ENCODE measurements at places on chromosomes 7 and 10.

DNA sequence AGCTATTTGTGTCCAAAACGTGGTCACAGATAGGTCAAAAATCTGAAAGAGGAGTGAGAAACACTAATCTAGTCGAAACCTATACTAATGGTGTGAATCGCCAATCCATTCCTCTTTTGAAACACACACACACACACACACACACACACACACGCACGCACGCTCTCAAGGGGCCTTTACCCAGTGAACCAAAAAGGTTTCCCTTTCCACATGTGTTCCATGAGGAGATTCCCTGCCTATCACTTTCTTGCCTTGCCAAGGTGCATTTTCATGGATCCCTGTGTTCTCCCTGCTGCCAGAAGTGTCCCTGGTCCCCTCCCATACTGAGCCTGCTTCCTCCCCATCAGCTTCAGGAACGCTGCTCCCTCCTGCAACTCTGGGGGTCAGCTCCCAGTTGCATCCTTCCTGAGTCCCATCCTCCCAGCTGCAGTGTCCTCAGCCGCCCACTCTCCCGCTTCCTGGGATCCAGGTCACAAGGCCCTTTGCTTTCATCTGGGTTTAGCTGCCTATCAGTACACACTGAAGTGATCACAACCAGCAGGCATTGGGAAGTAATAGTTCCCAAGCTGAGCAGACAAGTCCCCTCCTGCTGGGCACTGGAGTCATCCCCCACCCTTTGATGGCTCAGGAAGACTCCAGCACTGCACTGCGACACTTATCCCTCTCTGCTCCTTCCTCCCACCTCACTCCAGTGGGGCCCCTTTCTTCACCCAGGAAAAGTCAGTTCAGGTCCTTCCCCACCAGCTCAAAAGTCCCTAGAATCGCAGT, 49.2 kb upstream of the KCNMA1 start:
- no peak for DNase-seq

- no peak for DNase-seq
Measured at GRCh38 chr7:80900583-80901576, 18.0 kb downstream of the SEMA3C start.

- no peak for DNase-seq
Measured at GRCh38 chr10:80164596-80164995, 32.1 kb downstream of the PLAC9 start.

GRCh38 chr7:159200421-159200820, 55.8 kb upstream of the VIPR2 start:
- DNase-seq, result no peak

- no peak for DNase-seq
Measured at GRCh38 chr7:107931740-107932515, 40.9 kb downstream of the DLD start.

GRCh38 chr10:103452506-103453230, 498 bp upstream of the CALHM2 start:
- no peak for DNase-seq

DNA sequence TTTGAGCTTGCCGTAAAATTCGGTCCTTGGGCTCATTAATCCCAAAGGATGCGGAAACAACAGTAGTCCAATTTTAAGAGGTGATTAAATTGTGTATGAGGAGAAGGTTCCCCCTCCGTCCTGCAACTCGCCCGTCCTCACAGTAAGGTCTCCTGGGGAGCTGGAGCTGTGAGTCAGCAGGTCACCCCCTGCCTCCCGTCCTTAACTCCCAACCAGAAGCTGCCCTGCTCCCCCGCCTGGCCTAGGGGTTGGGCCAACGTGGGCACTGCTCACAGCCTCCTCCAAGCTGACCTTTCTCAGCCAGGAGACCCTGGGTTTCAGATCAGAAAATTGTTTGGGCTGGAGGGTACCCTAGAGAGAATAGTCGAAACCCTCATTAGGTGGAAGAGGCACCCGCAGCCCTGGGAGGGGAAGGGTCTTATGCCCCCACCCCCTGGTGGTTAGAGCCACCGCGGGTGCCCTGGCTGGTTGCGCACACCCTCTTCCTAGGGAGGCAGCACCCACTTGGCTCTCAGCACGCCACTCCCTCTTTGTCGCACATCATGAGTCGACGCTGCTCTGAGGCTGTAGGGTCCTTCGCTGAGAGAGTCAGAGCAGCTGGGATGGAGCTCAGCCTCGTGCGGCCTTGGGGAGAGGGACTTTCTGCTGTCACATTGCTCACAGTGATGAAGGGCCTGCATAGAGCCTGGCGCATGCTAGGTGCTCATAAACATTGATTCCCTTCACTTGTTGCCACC, 131.2 kb downstream of the TACC2 start:
- no peak for DNase-seq

DNA sequence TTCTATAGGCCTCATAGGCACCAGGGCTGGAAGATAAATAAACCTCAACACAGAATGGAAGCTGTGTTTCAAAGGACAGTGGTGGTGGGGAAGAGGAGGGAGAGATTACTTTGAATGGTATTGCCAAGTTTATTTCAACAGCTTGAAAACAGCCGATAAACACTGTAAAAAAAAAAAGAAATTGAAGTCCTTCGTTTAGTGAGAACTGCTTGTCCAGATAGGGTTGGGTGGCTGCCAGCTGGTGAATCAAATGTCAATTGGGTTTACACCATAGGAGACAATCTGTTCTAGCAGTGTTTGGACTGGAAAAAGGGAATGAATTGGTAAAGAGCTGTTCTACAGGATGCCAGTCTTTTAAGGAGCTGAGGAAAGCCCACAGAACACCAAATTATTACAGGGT, 254.8 kb downstream of the PHF14 start:
- DNase-seq, result no peak

- DNase-seq, result no peak
Measured at GRCh38 chr10:62745581-62745980, 58.9 kb upstream of the ADO start.

GRCh38 chr7:96915029-96915428, 90.3 kb upstream of the DLX6 start:
- no peak for DNase-seq

- no peak for DNase-seq
Measured at GRCh38 chr7:11548532-11548931, 283.5 kb downstream of the THSD7A start.

DNA sequence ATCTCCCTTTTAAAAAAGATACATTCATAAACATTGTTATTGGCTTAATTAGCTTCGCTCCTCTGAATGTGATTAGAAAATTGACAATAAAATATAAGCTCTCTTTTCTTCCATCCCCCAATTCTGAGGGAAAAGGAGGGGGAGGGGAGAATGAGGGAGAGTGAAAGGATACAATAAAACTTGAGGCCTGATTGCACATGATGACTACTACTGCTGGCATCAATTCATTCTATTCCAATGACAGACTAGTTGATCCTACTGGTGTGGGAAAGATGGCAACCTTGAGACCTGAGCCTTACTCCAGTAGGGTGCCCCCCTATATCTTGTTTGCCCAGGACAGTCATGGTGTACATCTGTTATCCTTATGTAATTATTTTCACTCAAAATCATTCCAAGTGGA, 4.5 kb upstream of the IQUB start:
- DNase-seq, result no peak

- no peak for DNase-seq
Measured at GRCh38 chr7:43528576-43529354, 54.1 kb upstream of the STK17A start.

- no peak for DNase-seq
Measured at GRCh38 chr10:78258323-78259030, 224.8 kb downstream of the RPS24 start.

GRCh38 chr7:38685851-38686250, 54.7 kb upstream of the AMPH start:
- no peak for DNase-seq

- DNase-seq, result no peak
Measured at GRCh38 chr7:151307536-151307935, 34.1 kb upstream of the NUB1 start.

DNA sequence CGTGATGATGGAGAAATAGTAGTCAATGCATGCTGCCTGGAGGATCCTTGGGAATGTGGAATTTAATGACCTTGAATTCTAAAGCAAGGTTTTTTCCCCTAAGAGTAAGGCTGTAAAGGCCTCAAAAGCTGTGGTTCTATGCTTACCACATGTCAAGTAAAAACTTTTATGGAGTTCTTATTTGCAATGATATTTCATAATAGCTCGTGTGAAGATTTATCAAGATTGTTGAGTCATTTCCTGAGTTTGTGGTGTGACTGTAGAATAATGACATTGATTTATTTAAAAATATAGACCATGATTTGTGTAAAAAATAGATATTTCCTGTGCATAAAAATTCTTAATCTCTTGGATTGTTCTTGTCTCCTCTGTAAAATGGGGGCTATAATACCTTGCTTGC, 67.5 kb upstream of the SORCS1 start:
- DNase-seq, result no peak

DNA sequence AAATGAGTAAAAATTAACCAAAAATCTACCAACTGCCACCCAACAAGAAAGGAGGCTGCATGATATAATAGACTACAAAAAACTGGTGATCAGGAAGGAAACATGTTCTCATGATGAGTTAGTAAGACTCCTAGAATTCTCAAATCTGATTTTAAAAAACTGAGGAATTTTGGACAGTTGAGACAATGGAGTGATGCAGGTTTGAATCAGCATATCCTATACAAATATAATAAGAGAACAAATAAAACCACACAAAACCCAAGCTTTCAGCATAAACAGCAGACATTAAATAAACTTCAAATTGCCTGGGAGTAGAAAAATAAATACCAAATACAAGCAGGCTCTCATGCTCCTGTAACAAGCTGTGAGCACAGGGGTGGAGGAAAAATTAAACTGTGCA, 57.8 kb downstream of the SLC25A40 start:
- no peak for DNase-seq

GRCh38 chr7:106486331-106486730, 174.6 kb downstream of the CCDC71L start:
- DNase-seq, result no peak

DNA sequence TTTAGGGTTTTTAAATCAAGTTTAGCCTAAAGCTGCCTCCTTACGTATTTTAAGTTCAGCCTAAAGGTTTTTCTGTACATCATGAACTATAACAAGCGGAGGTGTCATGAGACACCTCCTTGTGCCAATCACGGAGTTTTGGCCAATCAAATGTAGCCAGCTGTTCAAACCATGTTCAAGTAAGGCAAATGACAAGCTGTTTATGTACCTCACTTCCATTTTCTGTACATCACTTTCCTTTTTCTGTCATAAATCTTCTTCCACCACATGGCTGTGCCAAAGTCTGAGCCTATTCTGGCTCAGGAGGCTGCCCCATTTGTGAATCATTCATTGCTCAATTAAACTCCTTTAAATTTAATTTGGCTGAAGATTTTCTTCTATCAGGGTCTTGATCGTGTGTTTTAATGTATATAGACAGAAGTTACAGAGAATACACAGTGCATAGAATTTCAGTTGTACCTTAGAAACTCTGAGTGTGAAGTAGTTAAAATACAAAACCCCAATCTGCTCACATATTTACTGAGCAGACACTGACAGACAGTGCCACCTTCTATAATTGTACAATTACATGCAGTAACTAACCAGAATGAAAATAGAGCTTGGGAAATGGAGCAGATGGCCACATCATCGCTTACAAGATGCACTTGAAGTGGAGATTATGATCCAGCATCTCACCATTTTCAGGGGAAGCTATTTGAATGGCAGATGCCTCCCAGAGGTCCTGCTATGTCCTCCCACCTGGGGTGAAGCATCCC, 76.9 kb upstream of the LANCL2 start:
- no peak for DNase-seq

- DNase-seq, result no peak
Measured at GRCh38 chr10:126948355-126949160, 43.3 kb downstream of the DOCK1 start.

DNA sequence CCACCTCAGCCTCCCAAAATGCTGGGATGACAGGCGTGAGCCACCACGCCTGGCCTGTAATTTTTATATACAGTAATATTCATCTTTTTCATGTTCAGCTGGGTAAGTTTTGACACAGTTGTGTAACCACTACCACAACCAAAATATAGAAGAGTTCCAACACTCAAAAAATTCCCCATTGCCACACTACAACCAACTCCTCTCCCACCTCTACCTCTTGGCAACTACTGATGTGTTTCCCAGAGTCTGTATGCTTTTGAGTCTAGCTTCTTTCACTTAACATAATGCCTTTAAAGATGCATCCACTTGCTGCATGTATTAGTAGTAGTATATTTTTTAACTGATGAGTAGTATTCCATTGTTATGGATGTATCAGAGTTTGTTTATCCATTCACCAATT, 90.7 kb downstream of the SRPK2 start:
- no peak for DNase-seq

DNA sequence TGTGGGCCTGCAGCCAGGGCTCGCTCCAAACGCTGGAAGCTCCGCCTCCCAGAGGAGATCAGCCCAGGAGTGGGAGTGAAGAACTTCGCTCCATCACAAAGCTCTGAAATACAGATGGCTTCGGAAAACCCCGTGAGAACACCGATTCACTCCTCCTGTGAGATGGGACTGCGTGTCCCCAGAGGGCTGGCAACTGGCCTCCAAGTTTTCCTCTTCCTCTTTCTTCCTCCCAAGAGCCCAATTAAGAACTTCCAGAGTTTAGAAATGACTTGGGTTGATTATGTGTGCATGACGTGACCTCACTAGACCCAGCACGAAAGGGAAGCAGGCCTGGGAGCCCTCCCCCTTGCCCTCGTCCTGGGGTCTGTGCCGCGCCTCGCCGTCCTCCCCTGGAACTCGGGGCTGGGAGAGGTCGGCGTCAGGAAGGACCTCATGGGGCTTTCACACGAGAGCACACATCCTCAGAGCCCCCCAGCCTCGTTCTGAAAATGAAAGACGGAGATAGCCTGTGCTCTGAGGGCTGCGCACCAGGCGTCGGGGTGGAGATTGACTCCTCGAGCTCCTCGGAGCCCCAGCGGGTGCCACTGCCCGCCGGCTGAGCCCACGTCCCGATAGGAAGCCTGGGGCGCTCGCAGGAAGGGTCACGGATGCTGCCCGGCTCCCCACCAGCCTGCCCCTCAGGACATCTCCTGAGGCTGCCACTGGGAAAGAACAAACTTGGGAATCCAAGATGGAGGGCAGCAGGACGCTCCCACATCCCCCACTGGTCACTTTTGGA, 37.8 kb downstream of the PTPRN2 start:
- no peak for DNase-seq

DNA sequence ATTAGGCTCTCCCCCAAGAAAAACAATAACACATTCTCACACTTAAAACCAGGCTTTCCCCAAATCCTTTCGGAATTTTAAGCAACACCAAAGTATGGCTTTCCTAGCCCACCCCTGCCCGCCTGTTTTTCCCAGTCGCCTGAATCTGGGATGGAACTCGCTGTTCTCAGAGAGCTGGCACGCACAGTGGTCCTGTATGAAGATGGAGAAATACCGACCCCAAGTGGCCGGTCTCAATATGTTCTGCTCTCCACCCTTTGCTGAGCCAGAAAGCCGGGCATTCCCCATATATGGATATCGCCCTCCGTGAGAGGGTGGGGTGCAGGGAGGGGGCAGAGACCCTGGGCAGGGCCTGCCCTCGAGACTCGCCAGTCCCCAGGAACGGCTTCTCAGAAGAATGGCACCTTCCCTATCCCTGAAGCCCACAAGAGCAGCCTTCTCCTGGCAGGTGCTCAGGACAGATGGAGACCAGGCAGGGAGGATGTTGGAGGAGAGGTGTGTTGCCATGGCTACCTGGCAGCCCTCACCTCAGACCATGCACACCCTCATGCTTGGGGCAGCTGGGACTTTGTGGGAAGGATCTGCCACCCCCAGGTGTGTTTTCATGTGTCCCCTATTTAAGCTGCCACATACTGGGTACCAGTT, 3.4 kb downstream of the TACR2 start:
- no peak for DNase-seq

All from CD4-positive, alpha-beta memory T cell (primary cell).